ENCODE measurements at places on chromosomes 1 and 21. TPM values are rescaled to one million over a fixed set of nuclear protein-coding genes. Genes with fewer than 3 reads are reported as not detected.

DNA sequence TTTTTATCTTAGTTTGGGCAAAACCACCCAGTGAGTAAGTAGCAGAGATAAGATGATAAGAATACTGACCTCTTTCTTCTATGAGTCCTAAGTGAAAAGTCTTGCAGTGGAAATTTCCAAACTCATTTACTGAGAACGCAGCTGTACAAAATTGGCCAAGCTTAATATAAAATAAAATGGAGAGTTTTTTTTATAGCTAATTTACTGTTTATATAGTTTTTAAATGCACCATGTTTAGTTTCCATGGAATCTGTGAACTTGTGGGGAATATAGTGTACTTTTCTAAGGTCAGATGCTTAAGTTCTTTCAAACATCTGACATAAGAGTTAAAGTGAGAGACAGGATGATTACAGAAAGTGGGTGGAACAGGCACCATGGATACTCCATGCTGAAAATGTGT, 833.5 kb downstream of the ADGRL2 start:
- no peaks in the 10 kb centered on the region for H3K4me1 ChIP-seq
- H3K27me3 ChIP-seq: no peaks in the 10 kb centered on the region
- no peak for DNase-seq
- H3K36me3 ChIP-seq: no peaks in the 10 kb centered on the region
- no peak overlapping the region for H3K4me3 ChIP-seq

DNA sequence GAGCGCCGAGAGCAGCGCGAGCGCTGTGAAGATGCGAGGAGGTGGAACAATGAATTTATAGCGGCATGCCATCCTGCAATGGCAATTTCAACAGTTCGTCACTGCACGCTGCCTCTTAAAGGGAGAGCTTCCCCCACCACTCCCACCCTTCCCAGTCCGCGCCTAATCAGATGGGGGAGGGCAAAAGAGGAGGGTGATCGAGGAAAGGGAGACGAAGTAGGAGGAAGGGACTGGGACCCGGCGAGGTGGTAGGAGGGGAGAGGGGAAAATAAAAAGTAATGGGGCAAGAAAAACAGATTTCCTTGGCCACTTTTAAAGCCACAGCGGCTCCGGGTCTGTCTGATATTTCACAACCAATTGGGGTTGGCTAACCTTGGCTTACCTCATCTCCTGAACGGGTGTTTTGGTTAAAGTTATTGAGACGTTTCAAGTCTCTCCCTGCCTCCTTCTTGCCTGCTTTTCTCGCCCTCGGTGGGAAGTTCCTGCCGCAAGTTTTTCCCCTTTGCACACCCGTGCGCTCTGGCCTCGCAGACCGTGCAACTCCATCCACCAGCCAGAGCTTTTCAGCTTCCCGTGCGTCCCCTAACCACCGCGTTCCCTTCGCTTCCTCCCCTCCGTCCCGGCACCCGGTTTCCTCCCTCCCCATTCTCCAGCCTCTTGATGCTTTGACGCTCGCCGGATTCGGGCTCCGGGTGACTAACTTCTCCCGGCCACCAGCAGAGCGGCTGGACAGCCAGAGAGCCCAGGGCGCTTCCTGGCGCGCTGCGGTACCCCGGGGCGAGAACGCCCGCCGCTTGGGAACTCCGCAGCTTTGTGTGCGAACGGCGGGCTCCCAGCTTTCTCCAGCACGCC, at the start of gene ADAMTS5:
TSS of gene ADAMTS5 (minus strand) at position 27 of the 852 bp plus-strand sequence. CDS start 697 bp downstream, outside the sequence.
- H3K36me3 ChIP-seq: no peaks in the 10 kb centered on the region
- H3K4me1 ChIP-seq: peaks cover 4% of the 10 kb centered on the region
- no peak for DNase-seq
- H3K4me3 ChIP-seq: no peak within 1 kb of the TSS
- H3K27ac ChIP-seq: no peak within 1 kb of the TSS
- peaks cover 60% of the 10 kb centered on the region for H3K27me3 ChIP-seq

Gene LRRIQ3
- 0.34 TPM for total RNA-seq

GRCh38 chr1:21639594-21640041, 29.5 kb downstream of the RAP1GAP start:
- no peak for DNase-seq
- H3K4me1 ChIP-seq: peaks cover 2% of the 10 kb centered on the region
- no peak overlapping the region for H3K4me3 ChIP-seq

DNA sequence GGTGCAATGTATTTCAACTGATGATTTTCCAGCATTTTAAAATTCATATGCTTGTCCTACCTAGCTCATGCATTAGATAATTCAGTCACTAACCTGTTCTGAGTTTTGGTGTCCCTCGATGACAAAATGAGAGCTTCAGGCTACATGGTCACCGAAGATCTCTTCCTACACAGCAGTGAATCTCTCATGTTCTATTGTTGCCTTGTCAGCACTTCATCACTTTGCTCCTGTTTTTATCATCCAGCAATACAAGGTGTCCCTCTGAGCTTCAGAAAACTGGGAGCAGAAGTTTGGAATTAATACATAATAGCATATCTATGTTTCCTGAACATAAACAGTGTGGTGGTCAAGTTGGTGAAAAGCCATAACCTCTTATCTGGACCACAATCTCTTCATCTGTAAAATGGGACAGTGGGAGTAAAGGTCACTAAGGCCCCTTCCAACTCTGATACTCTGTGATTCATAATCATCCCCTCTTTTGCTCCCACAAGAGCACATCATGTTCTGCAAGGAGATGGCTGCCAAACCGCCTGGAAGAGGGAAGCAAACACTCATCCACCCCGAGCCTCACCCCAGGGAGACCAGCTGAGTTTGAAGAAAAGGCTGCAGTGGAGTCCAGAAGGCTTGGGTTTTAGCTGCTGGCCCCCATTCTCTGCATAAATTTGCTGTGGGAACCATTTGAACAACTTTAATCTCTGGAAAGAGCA, 137.9 kb upstream of the F3 start:
- DNase-seq: no peak
- H3K27me3 ChIP-seq: peaks cover 16% of the 10 kb centered on the region
- H3K4me3 ChIP-seq: no peak overlapping the region
- no peak overlapping the region for H3K27ac ChIP-seq

Gene DMRTA2
- not detected for total RNA-seq

DNA sequence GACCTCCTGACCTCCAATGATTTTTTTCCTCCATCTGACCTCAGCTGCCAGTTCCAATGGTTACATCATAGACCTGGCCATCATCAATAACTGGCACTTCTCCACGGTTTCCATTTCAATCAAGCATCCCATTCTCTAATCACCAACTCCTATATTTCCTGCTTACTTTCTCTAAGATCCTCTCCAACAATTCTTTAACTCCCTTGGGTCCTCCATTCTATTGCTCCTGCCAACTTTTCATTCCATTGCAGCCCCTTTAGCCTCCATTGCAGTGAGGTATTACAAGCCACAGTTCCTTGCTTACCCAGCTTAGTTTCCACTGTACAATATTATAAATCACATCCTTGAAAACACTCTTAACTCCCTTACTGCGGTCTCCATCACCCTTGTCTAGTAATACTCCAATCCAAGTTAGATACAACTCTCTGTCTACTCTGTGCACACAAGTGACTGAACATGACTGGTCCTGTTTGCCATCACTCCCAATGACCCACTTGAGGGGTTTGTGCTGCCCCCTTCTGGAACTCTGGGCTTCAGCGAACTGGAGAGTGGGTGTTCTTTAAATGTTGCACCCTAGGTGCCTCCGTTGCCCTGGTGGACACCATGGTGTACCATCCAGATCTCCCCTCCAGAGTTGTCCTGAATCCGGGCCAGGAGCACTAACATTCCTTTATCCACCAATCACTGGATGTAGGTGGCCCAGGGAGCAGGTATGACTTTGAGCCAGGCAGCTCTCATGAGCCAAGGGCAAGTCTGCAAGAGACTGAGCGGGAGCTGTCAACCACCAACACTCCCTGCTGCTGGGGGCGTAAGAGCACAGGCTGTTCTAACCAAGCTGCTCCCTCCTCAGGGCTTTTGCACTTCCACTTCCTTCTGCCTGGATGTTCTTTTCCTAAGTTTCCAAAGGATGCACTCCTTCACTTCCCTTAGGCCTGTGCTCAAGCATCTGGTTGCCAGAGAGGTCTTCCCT, 3.7 kb upstream of the FNDC7 start:
- H3K27me3 ChIP-seq: no peaks in the 10 kb centered on the region
- peaks cover 21% of the 10 kb centered on the region for H3K4me1 ChIP-seq
- H3K4me3 ChIP-seq: peak overlapping the region; percentile 39
- DNase-seq: peak; percentile 41
- H3K36me3 ChIP-seq: no peaks in the 10 kb centered on the region

Gene LINGO4
- total RNA-seq: 0.77 TPM

DNA sequence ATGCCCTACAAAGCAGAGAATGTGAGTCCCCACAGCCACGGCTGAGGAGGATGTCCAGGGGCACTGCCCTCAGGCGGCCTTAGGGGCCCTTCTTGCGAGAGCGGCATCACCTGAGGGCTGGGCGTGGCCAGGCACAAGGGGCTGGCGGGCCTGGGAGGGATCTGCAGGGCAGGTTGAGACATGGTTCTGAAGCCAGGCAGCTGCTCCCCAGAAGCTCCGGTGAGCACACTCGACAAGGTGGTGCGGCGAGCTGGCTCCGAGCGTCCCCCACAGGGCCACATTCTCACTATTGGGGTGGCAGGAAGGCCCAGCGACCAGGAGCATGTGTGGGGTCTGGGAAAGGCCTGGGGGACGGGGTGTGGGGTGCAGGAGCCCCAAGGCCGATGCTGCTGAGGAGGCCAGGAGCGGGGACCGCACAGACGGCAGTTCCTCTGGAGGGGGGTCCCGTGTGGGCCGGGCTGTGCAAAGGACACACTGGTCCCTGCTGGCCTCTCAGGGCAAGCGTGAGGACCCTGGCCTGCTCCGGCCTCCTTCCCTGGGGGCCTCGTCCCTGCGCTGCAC, 47.2 kb downstream of the MORN1 start:
- H3K4me1 ChIP-seq: peaks cover under 1% of the 10 kb centered on the region
- DNase-seq: no peak
- H3K36me3 ChIP-seq: no peaks in the 10 kb centered on the region
- no peak overlapping the region for H3K4me3 ChIP-seq
- no peaks in the 10 kb centered on the region for H3K27me3 ChIP-seq

GRCh38 chr1:173775578-173776226, 48.8 kb upstream of the DARS2 start:
- H3K36me3 ChIP-seq: peaks cover 19% of the 10 kb centered on the region
- H3K27ac ChIP-seq: peak overlapping the region; percentile 57
- no peak overlapping the region for H3K4me3 ChIP-seq
- no peaks in the 10 kb centered on the region for H3K27me3 ChIP-seq
- DNase-seq: no peak

- H3K4me1 ChIP-seq: peaks cover 62% of the 10 kb centered on the region
- H3K36me3 ChIP-seq: peaks cover 9% of the 10 kb centered on the region
- DNase-seq: no peak
- H3K27ac ChIP-seq: peak overlapping the region; percentile 90
- H3K4me3 ChIP-seq: peak overlapping the region; percentile 36
Measured at GRCh38 chr1:39272027-39272797, 67.7 kb downstream of the MACF1 start.

DNA sequence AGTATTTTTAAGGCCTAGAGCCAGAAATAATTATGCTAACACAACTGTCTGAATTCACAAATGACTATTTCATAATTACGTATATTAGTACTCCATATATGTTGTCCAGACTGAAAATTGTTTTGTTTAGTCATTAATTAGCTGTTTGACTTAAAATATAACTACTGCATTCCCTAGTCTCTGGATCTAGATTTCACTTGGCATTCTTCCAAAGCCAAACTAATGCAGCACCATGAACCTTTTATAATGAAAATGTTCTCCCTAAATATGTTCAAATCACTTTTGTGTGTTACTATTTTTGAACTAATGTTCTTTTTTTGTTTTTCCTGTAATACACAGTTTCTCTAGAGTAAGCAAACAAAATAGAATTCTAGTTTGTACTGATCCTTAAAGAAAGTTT, 46.1 kb downstream of the CAMTA1 start:
- DNase-seq: no peak
- H3K4me3 ChIP-seq: no peak overlapping the region
- no peak overlapping the region for H3K27ac ChIP-seq
- H3K36me3 ChIP-seq: peaks cover 6% of the 10 kb centered on the region
- H3K4me1 ChIP-seq: peaks cover 15% of the 10 kb centered on the region

DNA sequence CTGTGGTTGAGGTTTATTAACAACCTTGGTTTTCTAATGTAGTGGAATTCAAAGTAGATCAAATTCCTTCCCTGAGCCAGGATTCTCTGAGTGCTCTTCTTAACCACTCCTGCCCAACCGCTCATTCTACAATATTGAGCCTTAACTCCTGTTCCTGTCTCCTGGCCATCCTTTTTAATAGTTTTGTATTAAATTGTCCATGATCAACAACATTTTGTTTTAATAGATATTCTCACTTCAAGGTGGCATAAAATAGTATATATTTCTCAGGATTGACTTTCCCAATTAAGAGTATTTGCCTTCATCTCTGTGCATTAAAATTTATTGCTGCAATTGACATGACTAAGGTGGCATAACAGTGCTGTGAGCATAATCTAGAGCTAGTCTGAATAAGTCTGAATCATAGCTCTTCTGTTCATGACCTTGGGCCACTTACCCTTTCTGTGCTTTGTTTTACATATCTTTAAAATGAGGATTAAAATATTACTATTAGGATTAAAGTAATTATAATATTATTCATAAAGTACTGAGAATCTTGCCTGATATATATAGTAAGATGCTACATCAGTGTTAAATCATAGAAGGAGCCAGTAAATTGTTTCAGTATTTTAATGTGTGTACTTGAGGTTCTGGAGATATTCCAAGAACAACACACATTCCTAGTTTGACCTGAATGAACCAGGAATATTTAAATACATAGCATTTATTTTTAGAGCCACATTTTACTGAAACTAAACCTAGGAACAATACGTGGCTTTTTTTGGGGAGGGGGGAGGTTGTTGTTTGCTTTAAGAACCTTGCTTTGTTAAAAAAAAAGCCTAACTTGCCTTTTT, 76.4 kb downstream of the ADGRL2 start:
- no peak overlapping the region for H3K4me3 ChIP-seq
- H3K27ac ChIP-seq: no peak overlapping the region
- H3K36me3 ChIP-seq: no peaks in the 10 kb centered on the region
- DNase-seq: no peak

GRCh38 chr1:106289265-106289928, 767.1 kb upstream of the PRMT6 start:
- H3K4me1 ChIP-seq: no peaks in the 10 kb centered on the region
- no peaks in the 10 kb centered on the region for H3K36me3 ChIP-seq
- no peak overlapping the region for H3K4me3 ChIP-seq
- no peak overlapping the region for H3K27ac ChIP-seq

GRCh38 chr1:61518670-61519400, 206.1 kb downstream of the TM2D1 start:
- peaks cover 2% of the 10 kb centered on the region for H3K4me1 ChIP-seq
- H3K27ac ChIP-seq: no peak overlapping the region
- DNase-seq: no peak
- peaks cover 2% of the 10 kb centered on the region for H3K36me3 ChIP-seq

GRCh38 chr1:215543191-215543606, 23.9 kb upstream of the KCTD3 start:
- no peaks in the 10 kb centered on the region for H3K27me3 ChIP-seq
- no peak for DNase-seq
- no peaks in the 10 kb centered on the region for H3K36me3 ChIP-seq
- no peak overlapping the region for H3K4me3 ChIP-seq
